ENCODE measurements at places on chromosomes 5 and 9. TPM values are rescaled to one million over a fixed set of nuclear protein-coding genes. Genes with fewer than 3 reads are reported as not detected.

Gene RANBP3L
- total RNA-seq: not detected

Gene AFF4
- total RNA-seq: 43.6 TPM

Gene FOXI1
- not detected for total RNA-seq

Gene INSYN2B
- total RNA-seq: 0.81 TPM

Gene CMBL
- 7.6 TPM for total RNA-seq

Gene HK3
- under 0.01 TPM for total RNA-seq

Gene SHISAL2B
- not detected for total RNA-seq

Gene GRM6
- total RNA-seq: not detected

Gene TNFSF15
- 0.32 TPM for total RNA-seq

Gene GDNF
- not detected for total RNA-seq

Gene SPATA6L
- total RNA-seq: 0.97 TPM

Gene BTNL3
- total RNA-seq: not detected

Gene ANGPTL2
- total RNA-seq: 14.6 TPM

Gene APBA1
- total RNA-seq: 33.0 TPM

Gene PCDHA4
- total RNA-seq: 0.19 TPM

Gene QRFP
- not detected for total RNA-seq

Gene PCA3
- under 0.01 TPM for total RNA-seq

Gene THBS4
- not detected for total RNA-seq

Gene MARCOL
- total RNA-seq: not detected

Gene SIMC1
- total RNA-seq: 1.5 TPM

Gene WHRN
- total RNA-seq: under 0.01 TPM

Gene IL5
- total RNA-seq: not detected

Gene CCL27
- total RNA-seq: 0.16 TPM

Gene ARHGEF37
- total RNA-seq: 35.4 TPM

Gene NPDC1
- total RNA-seq: 30.9 TPM

Gene FAT2
- under 0.01 TPM for total RNA-seq

Gene ELP1
- total RNA-seq: 19.8 TPM

Gene UNC13B
- 33.4 TPM for total RNA-seq

Gene NR2F1
- total RNA-seq: 63.9 TPM

Gene MZB1
- 0.16 TPM for total RNA-seq

Gene GRIN3A
- total RNA-seq: not detected

Gene GGTA1
- 0.16 TPM for total RNA-seq

Gene TRIP13
- 25.1 TPM for total RNA-seq

Gene IL4
- total RNA-seq: not detected

Gene ANXA1
- 1,273 TPM for total RNA-seq

Gene FOXE1
- not detected for total RNA-seq

Gene PRR16
- total RNA-seq: not detected

Gene MIER3
- 9.4 TPM for total RNA-seq

Gene FBXW2
- total RNA-seq: 42.8 TPM

Gene CCL28
- 2.0 TPM for total RNA-seq

Gene FRRS1L
- under 0.01 TPM for total RNA-seq

Gene TRPM3
- not detected for total RNA-seq

Gene ABL1
- 65.1 TPM for total RNA-seq

Gene IL9
- not detected for total RNA-seq

Gene SPAG8
- total RNA-seq: 0.32 TPM

Gene SPINK14
- total RNA-seq: not detected

Gene SPRY4
- total RNA-seq: 11.3 TPM

Gene OCLN
- 1.3 TPM for total RNA-seq

Gene SARDH
- 0.19 TPM for total RNA-seq

Gene CORO2A
- 2.6 TPM for total RNA-seq

Gene PFN3
- not detected for total RNA-seq

Gene ANKRD31
- total RNA-seq: under 0.01 TPM

Gene BAAT
- total RNA-seq: under 0.01 TPM
